CD4-positive, alpha-beta T cell treated with Interleukin-15 for 1 hour (primary cell): ENCODE measurements at places on chromosomes 7 and 10.

GRCh38 chr7:101951757-101952156 is 134.3 kb downstream of the CUX1 start:
- no peak for DNase-seq

GRCh38 chr10:33661580-33662336 is 327.3 kb upstream of the NRP1 start:
- peak; percentile 52 for DNase-seq

- DNase-seq: no peak
These were observed 140.1 kb downstream of the ACTR3B start for GRCh38 chr7:152899548-152900109.

- DNase-seq: no peak
These were observed 3.0 kb upstream of the AOC1 start for GRCh38 chr7:150849204-150849775.

- DNase-seq: no peak
These were observed 22.2 kb downstream of the LBX1 start for GRCh38 chr10:101207026-101207425.

GRCh38 chr10:112955582-112956421 is 5.8 kb downstream of the TCF7L2 start:
- DNase-seq: no peak

DNA sequence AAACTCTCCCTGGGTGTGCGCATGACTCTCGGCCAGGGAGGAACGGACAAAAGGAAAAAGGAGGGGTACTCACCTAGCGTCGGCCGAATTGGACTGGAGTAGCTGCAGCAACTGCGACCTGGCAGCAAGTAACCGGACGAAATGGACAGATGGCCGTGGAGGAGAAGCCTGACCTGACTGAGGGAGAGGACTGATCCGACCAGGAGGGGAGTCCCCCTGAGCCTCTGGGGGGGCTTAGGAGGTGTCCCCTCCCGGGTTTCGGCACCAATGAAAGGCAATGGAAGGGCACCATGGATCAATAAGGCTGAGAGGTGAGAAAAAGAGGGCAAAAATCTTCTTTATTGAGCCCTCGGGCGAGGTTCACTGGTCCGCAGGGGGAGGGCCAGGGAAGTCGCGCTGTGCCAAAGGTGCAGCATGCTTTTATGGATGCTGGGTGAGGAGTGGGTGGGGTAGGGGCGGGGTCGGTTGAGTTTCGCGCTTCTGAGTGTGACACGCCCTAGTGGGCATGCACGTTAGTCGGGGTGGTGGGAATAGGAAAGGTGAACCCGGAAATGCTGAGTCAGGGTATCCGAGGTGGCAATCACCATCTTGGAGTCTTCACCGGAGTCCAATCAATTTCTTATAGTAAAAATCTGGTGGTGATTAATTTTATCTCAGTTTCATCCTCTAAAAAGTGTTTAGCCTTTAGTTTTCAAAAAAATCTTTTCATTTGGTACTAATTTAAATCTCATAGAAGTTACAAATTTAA is 638.5 kb upstream of the DPP6 start:
- no peak for DNase-seq

DNA sequence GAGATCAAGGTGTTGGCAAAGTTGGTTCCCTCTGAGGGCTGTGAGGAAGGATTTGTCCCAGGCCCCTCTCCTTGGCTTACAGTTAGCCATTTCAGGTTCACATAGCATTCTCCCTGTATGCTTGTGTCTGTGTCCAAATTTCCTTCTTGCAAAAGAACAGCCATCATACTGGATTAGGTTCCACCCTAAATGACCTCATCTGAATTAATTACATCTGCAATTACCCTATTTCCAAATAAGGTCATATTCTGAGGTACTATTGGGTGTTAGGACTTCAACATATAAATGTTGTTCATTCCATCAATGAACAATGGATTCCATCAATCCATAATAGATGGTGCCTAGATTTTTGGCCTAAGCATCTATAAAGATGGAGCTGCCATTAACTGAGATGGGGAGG is 16.2 kb upstream of the LRRC17 start:
- DNase-seq: no peak

DNA sequence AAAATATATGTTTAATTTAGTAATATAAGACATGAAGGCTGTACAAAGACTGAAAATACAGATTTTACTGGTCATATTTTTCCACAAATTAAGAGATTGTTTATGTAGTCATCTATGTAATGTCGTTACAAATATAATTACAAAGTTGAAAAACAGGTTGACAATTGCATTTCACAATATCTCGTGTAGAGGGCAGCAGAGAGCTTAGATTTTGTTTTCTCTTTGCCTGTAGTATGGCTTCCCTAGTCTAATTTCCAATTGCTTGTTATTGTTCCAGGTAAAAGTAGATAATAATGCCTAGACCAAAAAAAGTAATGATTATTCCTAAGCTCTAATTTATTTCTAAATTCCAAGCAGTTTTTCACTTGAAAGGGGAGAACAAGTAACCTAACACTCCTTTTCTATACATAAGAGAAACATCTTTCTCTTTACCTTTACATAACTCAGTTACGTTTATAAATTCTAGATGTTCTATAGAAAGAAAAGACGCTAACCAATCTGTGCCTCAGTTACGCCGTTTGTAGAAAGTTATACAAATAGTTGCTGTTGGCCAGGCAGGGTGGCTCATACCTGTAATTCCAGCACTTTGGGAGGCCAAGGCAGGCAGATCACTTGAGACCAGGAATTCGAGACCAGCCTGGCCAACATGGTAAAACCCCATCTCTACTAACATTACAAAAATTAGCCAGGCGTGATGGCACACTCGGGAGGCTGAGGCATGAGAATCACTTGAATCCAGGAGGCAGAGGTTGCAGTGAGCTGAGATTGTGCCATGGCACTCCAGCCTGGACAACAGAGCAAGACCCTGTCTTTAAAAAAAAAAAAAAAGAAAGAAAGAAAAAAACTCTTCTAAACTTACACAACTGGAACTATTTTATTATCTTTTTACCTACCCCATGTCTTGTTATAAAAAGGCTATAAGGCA is 30.0 kb downstream of the NET1 start:
- no peak for DNase-seq

DNA sequence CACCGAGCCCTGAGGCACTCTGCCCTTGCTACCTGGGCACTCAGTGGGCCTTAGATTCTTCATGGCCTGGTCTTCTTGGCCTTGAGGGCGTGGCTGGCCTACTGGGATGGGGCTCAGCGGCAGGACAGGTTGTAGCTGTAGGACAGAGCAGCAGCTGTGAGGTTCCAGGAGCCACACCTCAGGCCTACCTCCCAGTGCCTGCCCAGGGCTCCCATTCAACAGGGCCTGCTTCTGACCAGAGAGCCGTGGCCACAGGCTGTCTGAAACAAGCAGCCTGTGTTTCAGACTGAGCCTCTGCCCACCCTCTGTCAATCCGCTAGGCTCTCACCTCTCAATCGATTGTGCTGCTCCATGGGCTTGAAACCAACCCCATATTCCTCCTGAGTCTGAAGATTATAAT is 928.0 kb upstream of the ZNF722 start:
- no peak for DNase-seq

DNA sequence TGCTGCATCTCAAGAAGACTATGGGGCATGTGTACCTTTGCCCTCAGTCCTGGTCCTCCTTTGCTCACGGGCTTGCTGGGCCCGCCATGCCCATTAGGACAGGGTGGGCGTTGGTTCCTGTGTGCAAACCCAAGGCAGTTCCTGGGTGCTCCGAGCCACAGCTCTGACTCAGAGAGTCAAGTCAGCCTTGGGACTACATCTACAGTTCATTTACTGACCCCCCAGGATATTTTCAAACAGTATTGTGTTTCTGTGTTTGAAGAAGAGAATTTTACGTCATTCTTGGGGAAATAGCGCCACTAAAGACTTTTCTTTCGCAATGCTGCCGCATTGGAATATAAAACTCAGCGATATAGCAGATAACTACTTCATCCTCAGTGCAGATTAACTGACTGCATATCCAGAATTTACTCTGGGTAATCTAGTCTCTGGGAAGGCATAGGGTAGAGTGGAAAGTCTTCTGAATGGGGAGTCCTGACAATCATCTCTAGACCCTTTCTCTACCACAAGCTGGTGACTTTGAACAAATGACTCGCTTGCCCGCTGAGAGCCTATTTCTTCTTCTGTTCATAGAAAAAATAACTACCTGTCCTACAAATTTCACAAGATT is 638.9 kb upstream of the FZD8 start:
- DNase-seq: no peak

GRCh38 chr10:97058521-97058920 is 127.2 kb downstream of the SLIT1 start:
- no peak for DNase-seq

DNA sequence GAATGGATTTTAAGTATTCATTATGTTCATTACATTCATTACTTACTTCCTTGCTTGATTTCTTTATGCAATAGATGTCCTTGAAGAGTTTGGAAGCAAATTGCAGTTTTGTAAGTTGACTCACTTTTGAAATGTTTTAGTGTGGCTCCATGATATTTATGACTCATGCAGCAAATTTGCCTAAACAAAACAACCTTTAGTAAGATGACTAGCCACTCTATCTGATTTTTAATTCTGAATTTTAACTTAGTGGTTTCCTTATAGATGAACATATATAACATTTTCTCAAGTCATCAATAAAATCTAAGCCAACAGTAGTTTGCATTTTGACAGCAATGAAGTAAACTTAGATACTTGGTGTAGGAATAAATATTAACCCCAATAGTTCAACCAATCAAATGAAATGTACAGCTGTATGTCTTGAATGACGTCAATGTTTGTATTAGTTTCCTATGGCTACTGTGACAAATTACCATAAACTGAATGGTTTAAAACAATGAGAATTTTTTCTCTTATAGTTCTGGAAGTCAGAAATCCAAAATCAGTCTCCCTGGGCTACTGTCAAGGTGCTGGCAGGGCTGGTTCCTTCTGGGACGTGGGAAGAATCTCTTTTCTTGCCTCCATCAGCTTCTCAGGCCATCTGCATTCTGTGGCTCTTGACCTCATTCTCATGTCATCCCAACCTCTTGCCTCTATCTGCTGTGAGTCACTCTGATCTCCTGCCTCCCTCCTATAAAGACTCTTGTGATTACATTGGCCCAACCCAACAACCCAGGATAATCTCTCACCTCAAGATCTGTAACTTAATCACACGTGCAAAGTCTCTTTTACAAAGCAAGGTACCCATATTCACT is 73.4 kb downstream of the AHR start:
- no peak for DNase-seq

- DNase-seq: no peak
These were observed 55.3 kb downstream of the TCF7L2 start for GRCh38 chr10:113005380-113005779.

DNA sequence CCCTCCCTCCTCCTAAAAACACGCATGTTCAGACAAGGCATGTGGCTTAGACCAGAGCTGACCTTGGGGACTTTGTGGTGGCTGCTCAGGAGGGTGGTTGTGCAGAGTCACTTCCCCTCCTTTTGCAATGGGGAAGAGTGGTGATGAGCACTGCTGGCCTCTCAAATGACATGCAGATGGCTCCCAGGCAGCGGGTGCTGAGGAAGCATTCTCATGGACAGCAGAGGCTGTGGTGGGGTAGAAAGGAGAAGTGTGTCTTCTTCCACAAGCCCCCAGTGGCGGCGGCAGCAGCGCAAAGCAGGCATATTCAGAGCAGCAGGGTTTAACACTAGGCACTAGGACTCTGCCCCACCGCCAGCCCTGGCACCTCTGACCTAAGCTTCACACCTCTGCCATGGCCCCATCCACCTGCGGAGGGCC is 105.9 kb upstream of the ANLN start:
- DNase-seq: peak; percentile 86

DNA sequence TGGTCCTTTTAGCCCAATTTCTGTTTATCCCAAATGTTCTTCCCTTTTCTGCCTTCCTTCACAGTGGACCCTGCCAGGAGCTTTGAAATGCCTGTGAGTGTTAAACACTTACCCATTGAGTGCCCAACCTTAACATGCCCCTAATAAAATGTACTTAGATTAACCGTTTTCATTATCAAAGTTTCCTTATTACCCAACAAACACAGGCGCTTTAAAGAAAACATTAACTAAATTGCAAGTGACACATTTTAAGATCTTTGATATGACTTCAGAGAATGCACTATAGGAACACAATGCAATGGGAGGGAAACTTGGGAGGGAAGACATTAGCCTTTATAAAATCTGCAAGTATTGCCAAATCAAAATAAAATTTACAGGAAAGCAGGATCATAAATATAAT is 177.0 kb downstream of the CFTR start:
- no peak for DNase-seq
